ENCODE measurements at places on chromosomes 13 and 19. TPM values are rescaled to one million over a fixed set of nuclear protein-coding genes. Genes with fewer than 3 reads are reported as not detected.

GRCh38 chr19:50906217-50906616 lies 5.0 kb downstream of the KLK4 start:
- peak; percentile 36 for DNase-seq

DNA sequence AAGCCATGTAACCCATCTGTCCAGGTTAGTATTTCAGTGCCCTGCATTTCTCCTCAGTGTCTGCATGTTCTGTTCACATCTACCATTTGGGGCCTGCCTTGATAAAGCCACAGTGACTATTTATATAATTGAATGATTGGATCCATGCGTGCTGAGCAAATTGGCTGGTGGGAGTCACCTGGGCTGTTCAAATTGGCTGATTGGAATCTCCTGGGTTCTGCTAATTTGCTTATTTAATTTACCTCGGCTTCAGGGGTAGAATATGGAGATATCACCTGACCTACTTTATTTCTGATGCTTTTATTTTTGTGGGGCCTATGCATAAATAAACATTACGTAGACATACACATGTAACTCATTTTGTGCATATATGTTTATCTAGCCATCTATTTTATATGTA lies 167.7 kb downstream of the ZNF486 start:
- no peak for DNase-seq

DNA sequence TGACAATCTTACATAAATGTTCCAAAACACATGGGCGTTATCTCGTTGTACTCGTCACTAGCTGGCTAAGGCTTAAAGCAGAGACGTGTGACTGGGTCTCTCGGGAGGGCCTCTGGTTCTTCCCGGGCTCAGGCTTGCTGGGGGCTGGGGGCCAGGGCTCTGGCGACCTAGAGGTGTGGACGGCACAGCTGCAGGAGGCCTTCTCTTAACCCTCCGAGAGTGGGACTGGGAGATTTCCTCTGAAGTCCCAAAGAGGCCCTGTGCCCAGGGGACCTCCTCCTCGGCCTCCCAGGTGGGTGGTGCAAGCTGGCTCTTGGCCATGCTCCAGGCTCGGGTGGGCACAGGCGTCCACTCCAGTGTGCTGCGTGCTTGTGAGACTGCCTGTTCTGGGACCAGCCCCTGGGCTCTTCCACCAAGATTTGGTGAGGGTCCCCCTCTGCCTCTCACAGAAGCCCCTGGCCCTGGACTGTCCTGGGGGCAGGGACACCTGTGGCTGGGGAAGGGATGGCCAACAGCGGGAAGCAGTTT lies 2.2 kb downstream of the CAPS start:
- no peak for DNase-seq

DNA sequence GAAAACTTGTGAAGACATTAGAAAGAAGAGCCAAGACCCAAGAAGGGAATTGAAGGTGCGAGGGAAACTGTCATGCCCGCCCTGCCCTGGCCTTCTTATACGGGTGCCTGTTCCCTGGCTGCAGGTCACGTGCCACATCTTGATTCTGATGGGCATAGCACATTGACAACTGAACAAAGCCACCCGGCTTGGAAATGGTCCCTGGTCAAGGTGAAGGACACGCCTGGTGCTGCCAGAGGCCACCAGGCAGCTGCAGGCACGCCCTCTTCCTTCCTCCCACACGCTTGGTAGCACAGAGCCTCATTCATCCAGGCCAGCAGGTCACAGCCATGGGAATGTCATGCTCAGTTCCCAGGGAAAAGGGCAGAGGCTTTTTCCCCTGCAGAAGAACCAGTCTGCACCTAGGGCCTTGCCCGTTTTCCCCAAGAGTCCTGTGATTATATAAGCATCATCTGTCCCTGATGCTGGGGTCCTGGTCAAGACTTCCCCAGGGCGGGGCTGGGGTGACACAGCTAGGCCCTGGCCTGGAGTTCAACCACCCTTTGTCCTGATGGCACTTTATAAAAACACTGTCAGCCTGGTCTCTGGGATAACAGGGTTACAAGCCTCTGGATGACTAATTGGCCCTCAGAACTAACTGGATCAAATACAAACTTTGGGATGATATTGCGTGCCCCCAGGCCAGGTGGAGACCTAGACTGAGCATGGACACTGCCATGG lies 56.0 kb downstream of the CDADC1 start:
- no peak for DNase-seq

DNA sequence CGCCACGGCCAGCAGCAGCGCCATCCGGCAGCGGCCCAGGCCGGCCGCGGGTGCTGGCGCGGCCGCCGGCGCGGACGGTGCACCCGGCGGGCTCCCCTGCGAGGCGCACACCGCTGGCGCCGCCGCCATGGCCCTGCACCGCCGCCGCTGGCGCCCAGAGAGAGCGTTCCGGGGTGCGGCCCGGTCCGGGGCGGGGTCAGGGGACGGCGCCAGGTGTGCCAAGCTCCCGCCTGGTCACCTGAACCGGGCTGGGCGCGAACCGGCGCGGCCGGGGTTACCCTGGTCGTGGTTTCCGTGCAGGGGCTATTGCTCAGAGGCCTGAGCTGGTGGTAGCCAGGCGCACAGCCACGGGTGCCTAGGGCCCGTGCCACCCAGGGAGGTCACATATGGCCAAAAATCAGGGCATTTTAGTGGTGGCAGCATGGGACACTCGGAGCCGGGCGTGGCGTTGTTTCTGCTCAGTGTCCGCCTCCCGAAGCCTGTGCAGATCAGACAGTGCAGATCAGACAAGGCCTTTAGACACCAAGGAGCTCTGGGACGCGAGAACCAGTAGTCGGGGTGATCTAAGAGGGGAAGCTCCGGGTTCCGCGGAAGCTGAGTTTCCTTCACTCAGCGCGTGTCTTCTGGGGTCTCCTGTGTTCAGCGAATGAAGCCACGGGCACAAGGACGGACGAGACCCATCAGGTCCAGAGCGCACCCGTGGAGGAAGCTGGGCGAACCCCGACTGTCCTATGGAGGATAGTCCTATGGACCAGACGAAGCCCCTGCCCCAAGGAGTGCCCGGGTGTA lies at the start of gene TMEM238:
TMEM238 (minus strand) TSS at position 162 of the 789 bp plus-strand sequence; CDS start at position 129, 33 bp downstream.
- DNase-seq = peak; percentile 71

Gene CLDND2
- not detected for total RNA-seq

GRCh38 chr13:108323031-108323430 lies 53.5 kb downstream of the TNFSF13B start:
- no peak for DNase-seq

DNA sequence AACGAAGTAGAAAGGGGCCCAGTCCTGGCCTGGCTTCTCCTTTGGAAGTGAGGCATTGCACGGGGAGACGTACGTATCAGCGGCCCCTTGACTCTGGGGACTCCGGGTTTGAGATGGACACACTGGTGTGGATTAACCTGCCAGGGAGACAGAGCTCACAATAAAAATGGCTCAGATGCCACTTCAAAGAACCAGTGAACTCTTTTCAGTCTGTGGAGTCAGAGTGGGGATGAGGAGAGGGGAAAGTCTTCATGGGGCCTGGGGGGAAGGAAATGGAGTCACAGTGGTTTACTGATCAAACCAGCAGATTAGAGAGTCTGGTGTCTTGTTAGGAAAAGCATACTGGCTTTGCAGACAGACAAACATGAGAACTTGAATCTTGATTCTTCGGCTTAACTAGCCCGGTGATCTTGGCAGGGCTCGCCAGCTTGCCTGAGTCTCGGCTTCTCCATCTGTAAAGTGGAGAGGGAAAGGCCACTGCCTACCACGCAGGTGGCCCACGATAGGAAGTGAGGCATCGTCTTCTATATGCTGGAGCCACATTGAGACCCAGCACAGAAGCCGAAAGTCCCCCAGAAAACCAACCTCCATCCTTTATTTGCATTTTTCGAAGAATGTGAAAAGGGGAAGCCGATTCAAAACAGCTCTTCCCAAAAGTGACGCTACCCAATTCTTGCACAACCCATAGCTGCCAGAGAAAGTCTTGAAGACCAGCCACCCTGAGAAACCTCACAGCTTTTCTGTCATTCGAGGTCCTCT lies at the start of gene FFAR1:
FFAR1 (plus strand) TSS at position 732 of the 759 bp plus-strand sequence. CDS start 3,650 bp downstream, outside the sequence.
- no peak for DNase-seq

GRCh38 chr13:41220401-41220800 lies 26.0 kb upstream of the KBTBD7 start:
- no peak for DNase-seq

DNA sequence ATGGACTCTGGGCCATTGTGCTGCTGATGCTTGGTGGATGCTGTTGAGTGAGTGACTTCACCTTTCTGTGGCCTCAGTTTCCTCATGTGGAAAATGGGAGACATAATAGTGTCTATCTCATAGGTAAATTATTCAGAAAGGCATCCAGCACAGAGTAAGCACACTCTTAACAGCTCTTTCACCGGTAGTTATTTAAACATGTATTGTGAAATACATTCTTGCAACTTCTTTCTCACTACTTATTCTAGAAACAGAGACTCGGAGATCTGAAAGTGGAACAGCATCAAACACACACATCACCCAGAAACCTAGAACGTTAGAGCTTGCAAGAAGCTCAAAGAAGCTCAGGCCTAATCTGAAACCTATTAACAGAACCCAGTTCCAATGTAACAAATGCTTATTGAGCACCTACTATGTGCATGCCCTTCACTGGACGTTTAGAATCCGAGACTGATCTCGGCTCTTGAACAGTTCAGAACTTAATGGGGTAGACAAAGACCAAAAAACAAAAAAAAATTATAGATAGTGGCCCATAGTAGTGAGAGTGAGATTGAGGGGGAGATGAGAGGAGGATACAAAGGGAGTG lies 4.1 kb downstream of the ZSWIM9 start:
- DNase-seq = no peak

GRCh38 chr13:107912745-107913144 lies 302.6 kb downstream of the LIG4 start:
- DNase-seq = no peak

Gene PCDH17
- 10.3 TPM for total RNA-seq

Gene CYP4F2
- not detected for total RNA-seq

Gene CEACAM4
- not detected for total RNA-seq

DNA sequence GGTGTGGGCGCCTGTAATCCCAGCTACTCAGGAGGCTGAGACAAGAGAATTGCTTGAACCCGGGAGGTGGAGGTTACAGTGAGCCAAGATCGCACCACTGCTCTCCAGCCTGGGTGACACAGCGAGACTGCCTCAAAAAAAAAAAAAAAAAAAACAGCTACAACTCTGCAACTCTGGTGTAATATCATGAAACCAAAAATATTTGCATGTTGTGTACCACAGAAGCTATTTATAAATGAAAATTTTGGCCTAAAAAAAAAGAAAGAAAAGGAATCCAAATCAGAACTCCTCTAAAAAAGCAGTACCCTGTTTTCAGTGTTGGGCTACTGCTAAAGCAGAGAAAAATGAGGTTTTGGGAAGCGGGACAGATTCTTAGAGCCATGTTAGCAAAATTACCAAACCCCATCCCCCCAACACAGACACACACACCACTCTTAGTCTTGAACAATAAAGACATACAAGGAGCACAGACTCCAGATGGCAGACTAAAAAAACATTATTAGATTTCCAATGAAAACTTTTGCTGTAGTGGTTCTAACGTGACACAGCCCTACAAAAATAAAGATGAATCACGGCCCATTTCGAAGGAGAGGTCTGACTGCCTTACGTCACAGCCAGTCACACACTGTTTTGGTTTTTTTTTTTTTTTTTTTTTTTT lies 51.5 kb downstream of the INSR start:
- no peak for DNase-seq

GRCh38 chr19:12912571-12912970 lies 6.5 kb downstream of the SYCE2 start:
- no peak for DNase-seq

DNA sequence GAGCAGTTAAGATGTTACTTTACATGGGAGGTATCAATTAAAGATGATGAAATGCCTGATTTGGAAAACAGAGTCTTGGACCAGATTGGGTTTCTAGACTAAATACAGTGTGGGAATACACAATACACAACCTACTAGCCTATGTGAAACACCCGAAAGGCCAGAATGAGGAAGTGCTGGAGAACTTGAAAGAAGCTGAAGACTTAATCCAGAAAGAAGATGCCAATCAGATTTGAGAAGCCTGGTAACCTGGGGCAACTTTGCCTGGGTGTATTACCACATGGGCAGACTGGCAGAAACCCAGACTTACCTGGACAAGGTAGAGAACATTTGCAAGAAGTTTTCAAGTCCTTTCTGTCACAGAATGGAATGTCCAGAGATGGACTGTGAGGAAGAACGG lies 43.2 kb downstream of the N4BP2L1 start:
- DNase-seq = no peak

- DNase-seq = no peak
These were observed 156.8 kb downstream of the FLT1 start for GRCh38 chr13:28338006-28338574.

- DNase-seq = no peak
These were observed 381.0 kb downstream of the TSHZ3 start for GRCh38 chr19:30968210-30968609.

Gene CGB2
- not detected for total RNA-seq

- no peak for DNase-seq
These were observed 135.4 kb downstream of the SLITRK6 start for GRCh38 chr13:85663856-85664255.

- DNase-seq = no peak
These were observed 206.6 kb upstream of the SLC10A2 start for GRCh38 chr13:103272770-103273169.

Gene EPS8L1
- 25.7 TPM for total RNA-seq

Gene FAAP24
- total RNA-seq = 1.5 TPM

GRCh38 chr19:46821512-46822409 lies 28.9 kb downstream of the AP2S1 start:
- peak; percentile 24 for DNase-seq

GRCh38 chr13:51873117-51873798 lies 11.5 kb downstream of the CCDC70 start:
- no peak for DNase-seq

Gene SYCN
- 2.5 TPM for total RNA-seq

GRCh38 chr13:23059173-23059572 lies 121.6 kb upstream of the SGCG start:
- DNase-seq = no peak

- peak; percentile 80 for DNase-seq
These were observed 529.3 kb downstream of the IRS2 start for GRCh38 chr13:109256866-109257760.

- DNase-seq = no peak
These were observed 477 bp downstream of the PIP5K1C start for GRCh38 chr19:3699741-3700241.

DNA sequence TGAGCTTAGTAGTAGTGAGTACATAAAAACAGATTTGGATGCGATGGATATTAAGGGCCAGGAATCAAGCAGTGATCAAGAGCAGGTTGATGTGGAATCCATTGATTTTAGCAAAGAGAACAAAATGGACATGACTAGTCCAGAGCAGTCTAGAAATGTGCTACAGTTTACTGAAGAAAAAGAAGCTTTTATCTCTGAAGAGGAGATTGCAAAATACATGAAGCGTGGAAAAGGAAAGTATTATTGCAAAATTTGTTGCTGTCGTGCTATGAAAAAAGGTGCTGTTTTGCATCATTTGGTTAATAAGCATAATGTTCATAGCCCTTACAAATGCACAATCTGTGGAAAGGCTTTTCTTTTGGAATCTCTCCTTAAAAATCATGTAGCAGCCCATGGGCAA lies 11.4 kb downstream of the CHAMP1 start:
- no peak for DNase-seq

Gene KIR3DL1
- total RNA-seq = not detected
